ENCODE measurements at places on chromosomes 1 and 21.

DNA sequence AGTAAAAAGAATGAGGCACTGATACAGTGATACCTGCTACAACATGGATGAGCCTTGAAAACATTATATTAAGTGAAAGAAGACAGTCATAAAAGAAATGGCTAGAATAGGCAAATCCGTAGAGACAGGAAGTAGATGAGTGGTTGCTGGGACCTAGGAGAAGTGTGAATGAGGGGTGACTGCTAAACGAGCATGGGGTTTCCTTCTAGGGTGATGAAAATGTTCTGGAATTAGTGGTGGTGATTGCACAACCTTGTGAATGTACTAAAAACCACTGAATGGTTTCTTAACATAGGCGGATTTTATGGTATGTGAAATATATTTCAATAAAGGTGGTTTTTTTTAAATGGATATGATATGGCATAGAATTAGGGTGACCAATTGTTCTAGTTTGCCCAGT lies 12.6 kb upstream of the SERINC2 start:
- DNase-seq, result no peak

DNA sequence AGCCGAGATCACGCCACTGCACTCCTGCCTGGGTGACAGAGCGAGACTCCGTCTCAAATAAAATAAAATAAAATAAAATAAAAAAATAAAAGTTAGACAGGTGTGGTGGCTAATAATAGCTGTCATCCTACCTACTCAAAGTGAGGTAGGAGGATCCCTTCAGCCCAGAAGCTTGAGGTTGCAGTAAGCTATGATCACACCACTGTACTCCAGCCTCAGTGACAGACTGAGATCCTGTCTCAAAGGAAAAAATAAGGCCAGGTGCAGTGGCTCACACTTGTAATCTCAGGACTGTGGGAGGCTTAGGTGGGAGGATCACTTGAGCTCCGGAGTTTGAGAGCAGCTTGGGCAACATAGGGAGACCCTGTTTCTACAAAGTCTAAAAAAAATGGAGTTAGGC lies 18.0 kb downstream of the NOL9 start:
- DNase-seq, result no peak

DNA sequence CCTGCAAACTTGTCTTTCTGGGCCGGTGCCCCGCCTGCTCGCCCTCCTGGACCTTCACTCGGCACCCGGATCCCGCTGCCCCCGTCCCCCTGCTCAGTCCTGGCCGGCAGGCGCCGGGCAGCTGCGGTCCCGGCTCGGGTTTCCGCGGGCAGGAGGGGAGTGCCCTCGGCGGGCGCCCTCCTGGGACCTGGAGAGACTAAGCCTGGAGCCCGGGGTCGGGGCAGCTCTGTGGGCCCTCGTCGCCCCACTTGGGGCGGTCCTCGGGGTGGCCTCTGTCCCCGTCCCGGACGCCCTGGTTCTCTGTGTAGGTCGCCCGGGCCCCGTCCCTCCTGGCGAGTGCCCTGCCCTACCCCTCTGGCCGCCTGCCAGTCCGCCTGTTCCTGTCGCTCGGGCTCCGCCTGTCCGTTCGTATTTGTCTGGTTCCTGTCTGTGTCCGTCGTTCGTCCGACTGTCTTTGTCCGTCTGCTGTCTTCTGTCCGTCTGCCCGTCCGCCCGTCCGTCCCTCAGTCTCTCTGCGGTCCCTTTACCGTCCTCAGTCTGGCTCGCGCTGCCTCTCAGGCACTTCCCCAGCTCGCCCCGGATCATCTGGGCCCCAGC lies 490 bp downstream of the SERINC2 start:
- peak; percentile 51 for DNase-seq

GRCh38 chr1:45359882-45360513 lies 19.8 kb upstream of the MUTYH start:
- peak; percentile 23 for DNase-seq

GRCh38 chr1:223221686-223222085 lies 78.6 kb upstream of the TLR5 start:
- no peak for DNase-seq

Data from SHP77 (cell line).